ENCODE measurements at places on chromosomes 1 and 21. TPM values are rescaled to one million over a fixed set of nuclear protein-coding genes. Genes with fewer than 3 reads are reported as not detected.

Gene MFSD2A
- total RNA-seq: 7.2 TPM

Gene FCRL5
- not detected for total RNA-seq

Gene UBL4B
- not detected for total RNA-seq

Gene TSPAN1
- 0.30 TPM for total RNA-seq

Gene IFNLR1
- 11.8 TPM for total RNA-seq

Gene RHOU
- total RNA-seq: 0.70 TPM

Gene CR1
- 0.09 TPM for total RNA-seq

Gene SPRR1B
- not detected for total RNA-seq

Gene RGS4
- not detected for total RNA-seq

Gene LRRIQ3
- total RNA-seq: 0.82 TPM

Gene C1orf94
- not detected for total RNA-seq

Gene GCSAML
- total RNA-seq: 0.14 TPM

Gene GJA4
- total RNA-seq: 0.17 TPM

Gene ANKRD65
- total RNA-seq: not detected

Gene NT5C1A
- not detected for total RNA-seq

Gene ZYG11B
- 13.9 TPM for total RNA-seq

Gene SYDE2
- 4.3 TPM for total RNA-seq

Gene DMBX1
- not detected for total RNA-seq

Gene OR10J1
- not detected for total RNA-seq

Gene HMGCS2
- not detected for total RNA-seq

Gene LCE5A
- not detected for total RNA-seq

Gene RBBP4
- total RNA-seq: 274 TPM

Gene TMEM200B
- total RNA-seq: 0.46 TPM

Gene TTC24
- total RNA-seq: 17.4 TPM

Gene WNT9A
- 0.28 TPM for total RNA-seq

Gene MRPS21
- 84.2 TPM for total RNA-seq

Gene PPM1J
- 1.3 TPM for total RNA-seq

Gene DNAJC6
- total RNA-seq: 2.3 TPM

Gene HTR6
- total RNA-seq: 0.55 TPM

Gene ELAPOR1
- total RNA-seq: 9.4 TPM

Gene KCNE2
- total RNA-seq: 0.48 TPM

Gene RNF186
- not detected for total RNA-seq

Gene S100A1
- not detected for total RNA-seq

Gene WNT2B
- 0.53 TPM for total RNA-seq

Gene PROK1
- not detected for total RNA-seq

Gene AMY2B
- 12.9 TPM for total RNA-seq

Gene NPHS2
- not detected for total RNA-seq

Gene ACKR1
- total RNA-seq: not detected

Gene NSL1
- total RNA-seq: 44.9 TPM

Gene FCRL4
- not detected for total RNA-seq

Gene PLA2G4A
- total RNA-seq: 4.9 TPM

Gene BEST4
- total RNA-seq: 2.5 TPM

Gene NMNAT2
- total RNA-seq: not detected

Gene WDTC1
- 42.5 TPM for total RNA-seq

Gene HSD3B2
- total RNA-seq: not detected

Gene TBCE
- total RNA-seq: 37.3 TPM

Gene LCE6A
- total RNA-seq: not detected

Gene SLC5A9
- total RNA-seq: not detected

Gene GBP7
- total RNA-seq: not detected

Gene CD1B
- not detected for total RNA-seq

Gene FDPS
- 182 TPM for total RNA-seq

Gene HORMAD1
- not detected for total RNA-seq

Gene HRNR
- not detected for total RNA-seq

Gene ICOSLG
- total RNA-seq: 3.2 TPM
